ENCODE measurements at places on chromosomes 5 and 9. TPM values are rescaled to one million over a fixed set of nuclear protein-coding genes. Genes with fewer than 3 reads are reported as not detected.

Gene GDF9
- 0.33 TPM for total RNA-seq

- no peak for DNase-seq
Measured at GRCh38 chr5:114415760-114416159, 53.9 kb downstream of the KCNN2 start.

- DNase-seq: no peak
Measured at GRCh38 chr9:2145746-2146145, 130.6 kb downstream of the SMARCA2 start.

DNA sequence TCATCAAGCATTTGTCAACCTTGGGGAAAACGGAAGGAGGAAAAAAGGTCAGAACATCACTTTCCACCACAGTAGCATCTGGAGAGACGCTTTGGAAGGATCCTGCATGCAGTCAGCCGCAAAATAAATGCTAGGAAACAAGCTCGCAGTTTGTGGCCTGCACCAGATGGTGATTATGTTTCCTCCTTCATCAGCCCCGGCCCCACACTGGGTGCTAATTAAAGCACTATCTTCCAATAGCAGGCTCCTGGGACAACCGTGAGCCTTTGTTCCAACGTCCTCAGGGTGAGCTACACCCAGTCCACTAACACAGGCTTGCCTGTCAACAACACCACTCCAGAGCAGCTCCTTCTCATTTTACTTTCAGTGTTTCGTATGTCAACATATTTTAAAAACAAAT is 64.0 kb downstream of the RNF130 start:
- no peak for DNase-seq

- DNase-seq: no peak
Measured at GRCh38 chr5:120609570-120609969, 145.5 kb downstream of the PRR16 start.

Gene MEIKIN
- not detected for total RNA-seq

- DNase-seq: no peak
Measured at GRCh38 chr5:14816374-14816998, 55.1 kb downstream of the ANKH start.

DNA sequence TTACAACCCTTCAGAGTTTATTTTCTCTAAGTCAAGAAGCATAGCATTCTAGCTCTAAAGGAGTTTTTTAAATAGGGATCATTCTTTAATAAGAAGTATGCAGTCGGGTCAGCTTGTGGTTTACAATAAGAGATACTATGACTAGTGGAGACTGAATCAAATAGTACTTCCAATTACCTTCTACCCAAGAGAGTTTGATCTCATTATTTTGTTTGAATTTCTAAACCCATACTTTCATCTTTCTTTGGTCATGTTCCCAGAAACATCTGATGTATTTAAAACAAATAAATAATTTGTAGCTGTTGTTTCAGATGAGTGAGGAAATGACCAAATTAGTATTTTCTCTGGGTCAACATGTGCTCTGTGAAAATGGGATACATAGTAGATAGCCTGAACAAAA is 160.2 kb upstream of the CDH6 start:
- no peak for DNase-seq

DNA sequence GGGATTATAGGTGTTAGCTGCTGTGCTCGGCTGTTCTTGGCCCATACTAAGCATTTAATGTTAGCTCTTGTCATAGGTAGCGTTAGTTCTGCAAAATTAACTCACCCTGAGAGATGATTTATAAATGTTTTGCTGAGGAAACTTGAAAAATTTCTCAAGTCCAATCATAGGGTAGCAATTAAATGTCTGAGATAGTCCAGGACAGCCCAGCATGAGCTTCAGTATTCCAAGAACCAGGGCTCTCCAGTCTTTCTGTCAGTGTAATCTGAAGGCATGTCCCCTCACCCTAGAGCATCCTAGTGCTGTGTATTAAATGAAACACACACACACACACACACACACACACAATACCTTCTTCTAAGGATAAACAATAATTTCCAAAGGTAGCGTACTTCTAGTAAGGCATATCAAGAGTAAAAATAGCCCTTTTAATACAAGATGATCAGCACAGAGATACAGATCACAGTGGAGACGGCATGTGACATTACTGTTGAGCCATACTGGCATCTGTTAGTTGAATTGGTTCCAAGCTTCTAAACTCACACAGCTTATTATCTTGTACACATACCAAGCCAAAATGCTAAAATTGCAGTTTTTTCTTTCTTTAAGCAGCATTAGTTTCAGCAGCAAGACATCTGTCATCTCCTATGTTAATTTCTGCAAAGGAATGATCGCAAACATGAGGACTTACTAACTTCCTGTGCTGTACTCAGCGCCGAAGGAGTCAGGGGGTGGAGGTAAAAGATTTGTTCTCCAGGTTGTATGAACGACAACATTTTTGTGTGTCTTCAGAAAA is 46.3 kb upstream of the JMY start:
- DNase-seq: no peak
